ENCODE measurements at places on chromosomes 3 and 15.

DNA sequence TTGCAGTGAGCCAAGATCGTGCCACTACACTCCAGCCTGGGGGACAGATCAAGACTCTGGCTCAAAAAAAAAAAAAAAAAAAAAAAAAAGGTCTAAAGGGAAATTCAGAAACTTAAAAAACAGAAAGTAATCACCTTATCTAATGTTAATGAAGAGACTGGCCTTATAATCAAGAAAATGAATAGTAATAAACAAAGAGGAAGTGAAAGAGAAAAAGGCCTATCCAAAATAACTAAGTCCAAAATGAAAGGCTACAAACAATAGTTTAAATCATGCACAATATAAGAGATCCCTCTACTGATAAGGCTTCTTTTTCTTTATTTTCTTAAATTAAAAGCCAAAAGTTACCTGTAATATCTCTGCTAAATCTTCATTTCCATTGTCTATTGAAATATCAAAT lies 37.1 kb upstream of the HDC start:
- no peak for DNase-seq

- DNase-seq: no peak
Observed at GRCh38 chr3:37321863-37322262, 147.5 kb upstream of the LRRFIP2 start.

DNA sequence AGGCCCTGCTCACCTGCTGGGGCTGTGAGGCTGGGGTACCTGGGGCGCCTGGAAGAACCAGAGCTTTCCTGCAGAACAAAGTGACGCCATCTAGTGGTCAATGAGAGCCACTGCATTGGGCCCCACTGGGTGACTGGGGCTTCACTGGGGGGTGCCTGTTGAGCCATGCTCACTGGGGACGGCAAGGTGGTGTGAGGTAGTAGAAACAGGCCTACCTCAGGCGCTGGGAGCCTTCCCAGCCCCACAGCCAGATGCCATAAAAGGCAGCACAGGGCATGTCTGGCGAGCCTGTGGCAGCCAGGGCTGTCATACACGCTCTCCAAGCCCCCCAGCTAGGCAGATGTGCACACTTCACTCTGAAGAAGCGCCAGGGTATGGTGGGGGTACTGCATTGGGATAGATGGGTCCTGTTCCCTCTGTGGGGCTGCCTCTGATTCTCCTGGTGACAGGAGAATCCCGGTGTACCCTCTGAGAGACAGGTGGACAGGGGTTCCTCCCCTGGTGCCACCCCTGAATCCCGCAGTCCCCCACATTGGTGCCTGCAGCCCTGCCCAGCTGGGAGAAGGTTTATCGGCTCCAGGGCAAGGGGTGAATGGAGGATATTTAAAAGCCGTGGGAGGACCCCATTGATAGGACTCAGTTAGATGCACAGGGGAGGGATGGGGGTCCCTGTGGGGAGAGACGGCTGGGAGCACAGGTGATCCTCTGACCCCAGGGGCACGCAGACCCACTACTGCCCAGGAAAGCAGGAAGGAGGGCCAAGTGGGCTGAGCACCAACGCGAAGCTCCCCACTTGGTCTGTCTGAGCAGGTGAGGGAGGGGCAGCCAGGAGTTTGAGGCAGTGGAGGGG lies 178.8 kb downstream of the NSMCE3 start:
- DNase-seq: peak; percentile 53

GRCh38 chr3:143551761-143552160 lies 296.5 kb downstream of the SLC9A9 start:
- no peak for DNase-seq

- DNase-seq: no peak
Observed at GRCh38 chr15:70316059-70316600, 218.4 kb upstream of the TLE3 start.

Measured in NAMALWA (cell line).